ENCODE measurements at places on chromosomes 1 and 21.

GRCh38 chr1:88075813-88076212, 608.3 kb upstream of the PKN2 start:
- no peak for DNase-seq

DNA sequence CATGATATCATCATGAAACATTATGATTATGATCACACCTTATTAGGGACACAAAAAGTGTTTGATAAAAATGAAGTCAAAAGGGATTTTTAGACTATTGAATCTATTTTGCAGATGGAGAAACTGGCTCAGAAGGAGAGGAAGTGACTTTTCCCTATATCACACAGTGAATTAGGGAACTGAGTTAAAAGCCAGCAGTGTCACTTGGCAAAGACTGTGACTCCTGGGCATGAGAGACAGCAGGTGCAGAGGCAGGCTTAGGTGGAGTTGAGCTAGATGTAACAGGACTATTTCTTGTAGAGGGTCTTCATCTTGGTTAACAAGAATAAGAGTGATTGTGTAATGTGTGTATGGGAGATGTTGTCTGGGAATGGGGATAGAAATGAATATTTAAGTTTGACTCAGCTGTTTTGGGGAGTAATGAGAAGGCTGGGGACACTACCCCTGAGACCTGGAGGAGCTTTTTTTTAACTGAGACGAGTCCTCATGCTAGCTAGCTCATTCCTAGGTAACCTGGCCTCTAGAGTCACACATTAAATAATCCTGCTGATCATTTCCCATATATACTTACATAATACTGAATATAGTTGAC, 1.0 kb upstream of the CD84 start:
- no peak for DNase-seq

GRCh38 chr1:232726048-232726779, 79.0 kb upstream of the MAP10 start:
- DNase-seq = no peak

DNA sequence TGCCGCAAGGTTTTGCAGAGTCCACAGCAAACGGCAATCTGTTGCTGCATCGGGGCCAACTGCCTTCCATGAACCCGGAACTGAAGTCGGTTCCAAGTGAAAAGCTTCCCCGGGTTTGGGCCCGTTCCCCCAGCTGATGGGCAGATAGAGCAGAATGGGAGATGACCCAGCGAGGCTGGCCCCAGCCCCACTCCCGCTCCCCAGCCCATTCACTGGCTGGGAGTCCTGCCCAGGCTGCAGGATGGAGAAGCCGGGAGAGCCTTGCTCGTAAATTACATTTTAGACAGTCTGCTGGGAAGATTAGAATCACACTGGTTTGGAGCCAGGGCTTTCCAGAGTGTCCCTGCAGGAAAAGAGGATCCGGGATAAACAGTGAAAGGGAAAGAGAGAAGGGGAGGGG, 31.6 kb upstream of the PAX7 start:
- DNase-seq = no peak

DNA sequence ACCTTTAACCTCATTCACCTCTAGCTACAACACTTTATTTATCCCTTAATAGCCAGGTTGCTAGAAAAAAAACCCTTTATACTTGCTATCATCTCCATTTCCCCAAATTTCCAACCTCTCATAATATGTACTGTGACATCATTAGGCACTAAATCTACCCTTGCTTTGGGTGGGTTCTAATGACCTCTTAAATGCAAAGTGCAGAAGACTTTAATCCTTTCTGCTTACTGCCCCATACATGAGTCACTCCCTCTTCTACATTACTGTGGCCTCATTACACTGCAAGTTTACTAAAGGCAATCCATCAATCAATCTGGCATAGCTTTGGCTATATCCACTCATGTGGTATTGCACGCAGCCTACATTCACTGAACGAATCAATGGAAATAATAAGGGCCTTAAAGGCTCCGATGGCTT, 353.3 kb downstream of the SMYD3 start:
- no peak for DNase-seq

- DNase-seq = no peak
Observed at GRCh38 chr1:109878531-109879104, 32.0 kb upstream of the CSF1 start.

GRCh38 chr1:29883411-29883832, 647.1 kb downstream of the PTPRU start:
- no peak for DNase-seq

DNA sequence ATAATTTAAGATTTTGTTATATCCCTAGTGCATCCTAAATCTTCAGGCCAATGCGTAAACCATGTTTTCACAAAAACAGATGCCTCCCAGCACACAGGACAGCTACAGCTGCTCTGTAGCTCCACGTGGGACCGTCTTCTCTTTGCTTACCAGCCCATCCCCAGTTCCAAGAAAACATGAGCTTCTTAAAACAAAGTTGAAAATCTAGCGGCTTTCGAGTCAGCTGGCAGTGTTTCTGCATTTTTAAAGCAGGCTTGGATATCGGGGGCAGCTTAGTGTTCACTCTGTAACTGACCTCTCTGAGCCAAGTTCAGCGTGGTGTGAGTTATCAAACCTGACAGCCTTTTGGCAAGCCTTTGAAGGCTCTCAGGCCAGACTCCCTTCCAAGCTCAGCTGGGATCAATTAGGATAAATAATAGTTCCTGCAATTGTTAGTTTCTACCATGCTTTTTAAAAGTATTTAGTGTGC, 881.5 kb downstream of the LTN1 start:
- DNase-seq = no peak

DNA sequence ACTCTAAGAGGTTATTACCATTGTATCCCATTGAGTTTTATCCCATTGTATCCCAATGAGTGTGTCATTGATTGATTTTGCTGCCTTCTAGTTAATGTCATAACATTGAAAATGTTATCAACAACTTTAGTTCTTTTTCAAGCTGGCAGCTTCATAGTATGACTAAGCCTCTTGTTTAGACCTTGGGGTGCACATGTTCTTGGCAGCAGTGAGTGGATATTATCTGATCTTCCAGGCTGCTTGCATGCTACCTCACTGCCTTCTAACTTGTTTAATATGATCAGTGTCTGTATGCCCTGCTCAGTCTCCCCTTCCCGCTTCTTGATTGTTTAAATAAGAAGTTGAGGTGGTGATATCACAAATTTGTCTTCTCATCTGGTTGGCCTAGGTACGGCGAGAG, 24.6 kb downstream of the NTPCR start:
- DNase-seq = no peak

- no peak for DNase-seq
Observed at GRCh38 chr1:183093786-183094298, 70.6 kb downstream of the LAMC1 start.

DNA sequence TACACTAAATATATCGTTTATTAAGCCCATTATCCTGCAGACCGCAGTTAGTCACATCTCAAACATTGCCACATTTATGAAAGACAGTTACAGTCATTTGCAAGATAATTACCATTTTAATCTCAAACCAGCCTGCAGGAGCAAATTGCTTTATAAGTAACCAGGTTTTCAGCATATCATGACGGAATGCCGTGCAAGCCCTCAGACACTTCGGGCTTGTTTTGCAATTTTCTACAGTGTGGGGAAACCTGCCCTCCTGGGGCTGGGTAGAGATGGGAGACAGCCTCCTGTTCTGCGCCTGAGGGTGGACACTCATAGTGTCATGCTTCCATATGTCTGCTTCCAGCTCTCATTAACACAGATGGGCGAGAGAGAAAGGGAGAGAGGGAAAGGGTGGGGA, 563.9 kb downstream of the NPHP4 start:
- DNase-seq = no peak

DNA sequence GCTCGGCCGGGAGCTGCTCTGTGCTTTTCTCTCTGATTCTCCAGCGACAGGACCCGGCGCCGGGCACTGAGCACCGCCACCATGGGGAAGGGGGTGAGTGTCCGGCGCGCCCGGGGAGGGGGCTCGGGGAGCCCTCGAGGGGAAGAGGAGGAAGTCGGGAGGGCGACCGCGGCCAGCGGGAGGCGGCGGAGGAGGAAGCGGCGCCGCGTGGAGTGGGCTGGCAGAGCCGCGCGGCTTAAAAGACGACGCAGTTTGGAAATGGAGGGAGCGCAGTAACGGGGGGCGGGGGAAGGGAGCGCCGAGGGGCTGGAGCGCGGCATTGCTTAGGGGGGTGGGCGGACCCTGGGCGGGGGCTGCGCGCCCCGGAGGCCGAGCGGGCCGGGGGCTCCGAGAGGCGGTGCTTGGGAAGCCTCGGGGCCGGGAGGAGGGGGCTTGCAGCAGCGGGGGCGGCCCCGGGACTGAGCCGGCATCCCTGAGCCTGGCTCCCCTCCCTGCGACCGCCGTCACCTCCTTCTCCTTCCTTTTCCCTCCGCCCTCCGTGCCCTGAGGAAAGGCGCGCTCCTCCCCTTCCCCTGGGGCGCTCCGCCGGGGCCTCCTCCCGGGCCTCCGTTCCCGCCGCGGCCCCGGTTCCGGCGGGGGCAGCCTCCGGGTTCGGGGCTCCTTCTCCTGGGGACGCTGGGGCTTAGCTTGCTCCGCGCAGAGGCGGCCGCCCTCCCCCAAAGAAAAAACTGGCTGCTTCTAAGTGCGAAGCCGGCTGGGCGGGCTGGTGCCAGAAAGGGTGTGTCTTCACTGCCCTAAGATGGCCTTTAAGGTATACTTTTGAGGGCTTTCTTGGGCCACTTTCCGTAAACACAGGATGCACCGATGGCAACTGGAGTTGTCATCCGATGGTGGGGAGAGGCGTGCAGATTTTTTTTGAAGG, 648 bp downstream of the ATP1A1 start:
- no peak for DNase-seq

All from omental fat pad (tissue), 4 donors.